C1 segment of cervical spinal cord (tissue), 14 donors: ENCODE measurements at places on chromosomes 3 and 15.

GRCh38 chr15:74384881-74385643 lies 17.6 kb upstream of the CYP11A1 start:
- DNase-seq, result no peak

- DNase-seq, result peak; percentile 25
These were observed at the start of gene PRICKLE2 for GRCh38 chr3:64224826-64225610. TSS of gene PRICKLE2 (minus strand) at chr3:64225466. CDS start at chr3:64198927, 26,539 bp downstream.

DNA sequence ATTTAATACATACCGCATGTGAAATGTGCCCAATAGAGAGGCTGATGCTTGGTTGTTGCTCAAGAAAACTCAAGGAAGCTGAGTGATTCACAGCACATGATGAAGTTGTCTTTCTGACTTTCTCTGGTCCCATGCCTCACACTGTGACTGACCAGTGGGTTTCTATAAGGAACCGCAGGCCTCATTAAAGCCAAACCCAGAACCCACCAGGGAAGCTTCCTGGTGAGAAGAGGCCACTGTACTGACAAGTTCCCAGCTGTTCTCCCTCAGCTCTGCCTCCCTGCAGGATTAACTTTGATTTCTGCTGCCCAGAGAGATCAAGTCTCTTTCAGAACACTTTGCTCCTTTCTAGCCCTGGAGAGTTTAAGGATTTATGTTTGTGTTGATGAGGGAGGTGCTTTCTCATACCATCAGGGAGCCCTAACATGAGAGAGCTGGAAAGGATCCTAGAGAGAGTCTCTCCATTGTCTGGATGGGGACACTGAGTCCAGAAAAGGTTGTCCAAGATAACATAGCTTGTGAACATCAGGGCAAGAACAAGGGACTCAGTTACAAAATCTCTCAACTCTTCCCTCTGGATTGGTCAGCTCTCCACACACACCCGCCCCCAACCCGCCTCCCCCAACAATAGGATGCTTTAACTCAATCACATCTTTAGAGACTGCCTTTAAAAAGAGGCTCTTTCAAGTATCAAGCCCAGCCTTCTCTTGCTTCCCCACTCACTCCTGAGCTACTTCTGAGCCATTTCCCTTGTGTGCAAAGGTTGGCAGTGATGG lies 303.2 kb upstream of the TLE3 start:
- DNase-seq, result no peak

- DNase-seq, result no peak
These were observed 2.5 kb downstream of the TWF2 start for GRCh38 chr3:52236424-52236886.

DNA sequence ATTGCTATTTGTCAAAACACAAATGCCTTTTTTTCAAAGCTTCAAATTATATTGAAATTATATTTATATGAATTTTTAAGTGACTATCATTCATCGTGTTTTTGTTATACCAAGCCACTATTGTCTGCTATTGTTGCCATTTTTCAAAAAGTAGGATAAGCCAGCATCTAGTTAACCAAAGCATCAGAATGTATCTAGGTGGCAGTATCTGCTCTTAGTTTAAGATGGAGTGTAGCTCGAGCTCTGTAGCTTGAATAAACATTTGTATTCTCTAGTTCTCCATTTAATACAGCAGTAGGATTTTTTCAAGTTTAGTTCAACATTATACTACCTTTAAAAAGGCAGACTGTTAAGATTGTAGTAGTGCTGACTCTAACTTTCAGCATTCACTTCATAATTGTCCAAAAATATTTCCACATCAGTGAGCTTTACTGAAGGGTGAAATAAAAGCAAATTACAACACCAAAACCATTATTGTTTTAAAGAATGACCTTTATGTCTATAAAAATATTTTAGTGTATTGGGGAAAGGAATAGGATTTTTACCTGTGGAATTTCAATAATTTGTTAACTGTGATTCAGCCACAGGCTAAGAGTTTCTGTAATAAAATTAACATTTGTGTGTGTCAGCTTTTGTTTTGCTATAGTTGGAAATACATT lies 19.6 kb upstream of the C15orf61 start:
- no peak for DNase-seq

GRCh38 chr3:23754215-23754614 lies 51.5 kb upstream of the UBE2E1 start:
- DNase-seq, result no peak

- DNase-seq, result no peak
These were observed 3.7 kb upstream of the GRM2 start for GRCh38 chr3:51703068-51703760.

GRCh38 chr3:63791974-63792373 lies 27.1 kb upstream of the C3orf49 start:
- DNase-seq, result no peak

- DNase-seq, result no peak
These were observed 4.6 kb downstream of the SNRK start for GRCh38 chr3:43290956-43291355.

DNA sequence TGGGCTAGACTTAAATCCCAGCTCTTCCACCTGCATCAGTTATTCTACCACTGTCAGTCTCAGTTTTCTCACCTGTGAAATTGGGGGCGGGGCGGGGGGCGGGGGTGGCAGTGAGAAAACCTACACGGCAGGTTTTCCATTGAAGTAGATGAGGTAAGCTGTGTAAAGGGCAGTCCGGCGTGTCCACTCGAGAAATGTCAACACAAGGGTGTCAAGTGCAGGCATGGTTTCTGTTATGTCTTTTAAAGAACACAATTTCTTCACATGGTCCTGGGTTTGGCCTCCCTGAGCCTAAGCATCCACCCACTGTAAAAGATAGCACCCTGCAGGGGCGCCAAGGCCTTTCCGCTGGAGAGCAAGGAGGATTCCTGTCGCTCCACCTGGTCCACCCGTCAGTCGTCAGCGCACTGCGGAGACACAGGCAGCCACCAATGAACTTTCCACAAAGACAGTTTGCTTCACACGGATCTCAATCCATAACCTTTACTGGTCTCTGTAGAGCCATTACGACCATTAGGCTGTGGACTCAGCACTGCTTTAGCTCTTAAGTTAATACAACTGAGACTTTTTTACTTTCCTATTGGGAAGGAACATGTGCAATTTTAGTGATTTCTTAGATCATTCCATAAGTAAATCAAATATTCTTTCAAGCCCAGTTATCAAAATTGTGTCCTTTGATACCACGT lies 99.5 kb upstream of the FOXB1 start:
- DNase-seq, result no peak

DNA sequence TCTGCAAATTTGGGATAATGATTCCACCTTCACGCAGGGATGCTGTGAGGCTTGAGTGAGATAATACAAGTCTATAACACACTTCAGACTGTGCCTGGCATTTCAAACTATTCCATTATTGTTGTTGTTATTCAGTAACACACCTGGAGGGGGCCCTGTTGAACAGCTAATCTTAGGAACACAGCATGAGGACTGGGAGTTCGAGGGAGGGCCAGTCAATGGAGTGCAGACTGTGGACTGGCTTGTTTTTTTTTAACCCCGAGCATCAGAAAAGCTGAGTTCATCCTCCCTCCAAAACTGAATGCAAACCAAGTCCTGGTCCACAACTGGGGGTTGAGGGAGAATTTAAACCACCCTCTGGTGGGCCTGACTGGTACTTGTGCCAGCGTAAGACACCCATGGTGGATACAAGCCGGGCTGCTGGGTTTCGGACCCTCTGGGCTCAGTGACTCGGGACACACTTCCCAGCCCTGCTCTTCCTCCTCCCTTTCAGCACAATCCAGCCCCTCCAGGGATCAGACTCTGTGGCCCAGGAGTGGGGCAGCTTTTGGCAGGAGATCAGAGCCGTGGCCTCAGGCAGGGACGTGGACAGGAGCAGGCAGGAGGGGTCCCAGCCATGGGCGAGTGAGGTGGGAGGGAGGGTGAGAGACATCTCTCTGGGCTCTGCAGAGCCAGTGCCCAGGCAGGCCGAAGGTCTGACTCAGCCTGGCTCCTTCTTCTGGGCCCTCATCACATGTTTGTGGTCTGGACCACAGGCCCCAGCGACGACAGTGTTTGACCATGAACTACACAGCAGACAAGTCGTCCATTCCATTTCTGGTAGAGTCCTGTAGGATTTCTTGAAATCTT lies 36.3 kb upstream of the MEX3B start:
- no peak for DNase-seq
